CD4-positive, alpha-beta T cell treated with Interleukin-2 at 100 ng/mL for 4 hours (primary cell): ENCODE measurements at places on chromosomes 3 and 15.

GRCh38 chr15:72535911-72536310, 61.8 kb downstream of the ARIH1 start:
- DNase-seq = no peak

GRCh38 chr3:105328338-105328730, 38.4 kb upstream of the ALCAM start:
- no peak for DNase-seq

- no peak for DNase-seq
These were observed 24.7 kb downstream of the GOLGA6L2 start for GRCh38 chr15:23422099-23422945.

DNA sequence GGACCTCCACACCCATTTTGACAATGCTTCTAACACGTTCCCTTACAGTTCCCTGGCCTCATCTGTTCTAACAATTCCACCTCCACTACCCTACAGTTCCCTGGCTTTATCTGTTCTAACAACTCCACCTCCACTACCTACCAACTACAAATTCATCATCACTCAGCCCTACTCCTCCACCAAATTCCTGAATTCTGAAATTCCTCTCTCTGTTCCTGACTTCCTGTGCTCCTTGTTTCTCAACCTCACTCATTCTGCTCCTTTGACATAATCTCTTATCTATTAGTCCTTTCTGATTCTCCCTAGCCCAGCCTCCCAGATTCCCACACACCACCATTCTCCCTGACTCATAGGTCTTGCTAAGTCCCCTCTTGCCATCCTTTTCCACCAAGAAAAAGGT, 22.5 kb downstream of the UPK1B start:
- no peak for DNase-seq

DNA sequence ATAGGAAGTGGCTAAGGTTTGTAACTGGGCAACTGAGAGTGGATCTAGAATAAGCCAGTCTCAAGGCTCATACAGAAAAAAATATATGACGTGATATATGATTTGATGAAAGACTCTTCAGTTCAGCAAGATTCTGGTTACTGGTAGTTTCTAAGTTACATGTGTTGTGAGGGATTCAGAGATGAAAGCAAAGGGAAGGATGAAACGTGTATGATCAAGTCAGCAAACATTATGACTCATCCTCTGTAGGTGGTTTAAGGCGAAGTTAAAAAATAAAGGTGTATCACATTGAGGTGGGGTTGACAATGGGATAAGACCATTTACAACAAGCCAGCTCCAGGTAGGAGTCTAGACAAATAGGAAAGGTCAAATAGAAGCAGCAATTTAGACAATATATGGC, 16.2 kb downstream of the TERC start:
- DNase-seq = peak; percentile 17

DNA sequence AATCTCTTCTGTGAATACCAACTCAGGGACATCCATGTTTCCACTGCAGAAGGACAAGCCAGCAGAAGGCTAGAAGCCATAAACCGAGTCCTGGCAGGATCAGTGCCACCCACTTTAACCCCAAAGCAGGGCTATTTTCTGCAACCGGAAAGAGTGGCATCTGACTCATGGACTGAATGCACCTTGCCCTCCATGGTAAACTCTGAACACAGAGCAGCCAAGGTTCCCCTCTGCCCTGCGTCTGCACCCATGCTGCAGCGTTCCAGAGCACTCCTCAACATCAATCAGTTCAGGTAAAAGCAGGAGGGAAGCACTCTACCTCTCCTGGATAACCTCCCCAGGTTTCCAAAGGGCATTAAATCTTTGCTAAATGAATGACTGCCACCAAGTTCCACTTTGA, 801 bp upstream of the NGRN start:
- peak; percentile 36 for DNase-seq

- no peak for DNase-seq
These were observed 33.9 kb downstream of the IQSEC1 start for GRCh38 chr3:13039213-13039896.

DNA sequence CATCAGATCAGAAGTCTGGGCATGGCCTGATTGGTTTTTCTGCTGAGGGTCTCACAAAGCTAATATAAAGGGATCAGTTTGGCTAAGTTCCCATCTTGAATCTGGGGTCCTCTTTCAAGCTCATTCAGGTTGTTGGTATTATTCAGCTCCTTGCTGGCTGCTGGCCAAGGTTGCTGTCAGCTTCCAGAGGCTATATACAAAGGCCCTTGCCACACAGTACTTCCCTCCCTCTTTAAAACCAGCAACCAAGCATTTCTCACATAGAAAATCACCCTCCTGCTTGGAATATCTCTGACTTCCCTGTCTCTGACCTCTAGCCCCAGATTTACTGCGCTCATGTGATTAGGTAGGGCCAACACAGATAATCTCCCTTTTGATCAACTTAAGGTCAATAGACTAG, 442.9 kb downstream of the ERC2 start:
- DNase-seq = no peak

GRCh38 chr15:35381328-35381727, 164.6 kb downstream of the DPH6 start:
- no peak for DNase-seq

GRCh38 chr15:91022075-91022831, at the start of gene VPS33B:
TSS of gene VPS33B (minus strand) at chr15:91022594. CDS start at chr15:91022249, 345 bp downstream.
- DNase-seq = peak; percentile 89

- DNase-seq = no peak
These were observed 31.9 kb downstream of the ITGA11 start for GRCh38 chr15:68400066-68400456.

- no peak for DNase-seq
These were observed 211.7 kb upstream of the UBE2E1 start for GRCh38 chr3:23594066-23594465.

- DNase-seq = no peak
These were observed 179.9 kb upstream of the THBS1 start for GRCh38 chr15:39400821-39401550.

GRCh38 chr15:30919877-30920550, 16.3 kb downstream of the FAN1 start:
- no peak for DNase-seq

DNA sequence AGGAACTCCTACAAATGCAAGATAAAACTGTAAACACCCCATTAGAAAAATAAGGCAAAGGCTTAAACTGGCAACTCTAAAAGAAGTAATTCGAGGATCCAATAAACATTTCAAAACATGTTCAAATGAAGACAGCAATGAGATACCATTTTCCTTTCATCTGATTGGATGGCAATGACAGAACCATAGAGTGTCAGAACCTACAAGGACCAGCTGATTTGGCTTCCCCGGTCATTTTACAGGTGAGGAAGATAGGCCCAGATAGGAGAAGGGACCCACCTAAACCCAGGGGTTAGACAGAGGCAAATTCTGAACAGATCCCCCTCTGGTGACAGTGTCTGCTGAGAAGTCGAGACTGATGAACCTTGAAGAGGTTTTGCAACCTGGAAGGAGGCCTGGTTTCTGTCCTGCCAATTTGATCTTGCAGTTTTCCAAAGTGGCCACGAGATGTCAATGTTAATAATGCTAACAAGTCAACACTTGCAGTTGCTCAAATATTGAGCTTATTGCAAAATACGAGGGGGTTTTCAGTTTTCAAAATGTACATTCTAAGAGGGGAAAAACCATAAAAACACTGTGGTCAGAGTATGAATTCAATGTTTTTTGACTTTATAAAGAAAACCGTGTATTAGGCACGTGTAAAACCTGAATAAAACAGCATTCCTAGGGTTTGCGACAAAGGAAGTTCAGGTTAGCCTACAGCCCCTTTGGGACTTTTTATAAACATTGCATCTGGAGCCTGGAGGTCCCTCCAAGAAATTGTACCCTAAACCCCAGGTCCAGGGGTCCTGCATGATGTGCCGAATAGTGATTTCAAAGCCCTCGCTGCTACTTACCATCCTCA, 21.5 kb downstream of the CFAP161 start:
- DNase-seq = peak; percentile 29

DNA sequence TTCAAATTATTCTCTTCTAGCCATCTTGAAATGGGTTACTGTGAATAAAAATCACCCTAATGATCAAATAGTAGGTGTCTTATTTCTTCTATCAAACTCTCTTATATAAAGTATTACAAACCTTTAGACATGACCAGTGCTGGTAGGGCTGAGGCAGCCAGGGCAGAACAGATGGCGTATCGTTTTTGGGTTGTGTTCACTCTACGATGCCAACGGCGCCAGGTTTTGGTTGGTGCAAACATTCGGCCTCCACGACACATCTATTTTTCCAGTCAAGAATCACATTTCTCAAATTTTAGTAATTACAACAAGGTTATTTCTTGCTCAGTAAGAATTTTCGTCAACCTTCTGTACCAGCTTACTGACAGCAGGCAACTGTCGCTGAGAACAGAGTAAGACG, 2.2 kb downstream of the RPL4 start:
- no peak for DNase-seq

GRCh38 chr3:56456117-56456516, 12.2 kb downstream of the ERC2 start:
- DNase-seq = no peak

GRCh38 chr15:38650936-38651327, 86.3 kb upstream of the RASGRP1 start:
- DNase-seq = no peak

- no peak for DNase-seq
These were observed 8.6 kb downstream of the GPX1 start for GRCh38 chr3:49349348-49350114.

GRCh38 chr15:57017024-57017423, 98.6 kb downstream of the TCF12 start:
- no peak for DNase-seq

- DNase-seq = no peak
These were observed 272.5 kb downstream of the TBC1D5 start for GRCh38 chr3:17469954-17470353.

DNA sequence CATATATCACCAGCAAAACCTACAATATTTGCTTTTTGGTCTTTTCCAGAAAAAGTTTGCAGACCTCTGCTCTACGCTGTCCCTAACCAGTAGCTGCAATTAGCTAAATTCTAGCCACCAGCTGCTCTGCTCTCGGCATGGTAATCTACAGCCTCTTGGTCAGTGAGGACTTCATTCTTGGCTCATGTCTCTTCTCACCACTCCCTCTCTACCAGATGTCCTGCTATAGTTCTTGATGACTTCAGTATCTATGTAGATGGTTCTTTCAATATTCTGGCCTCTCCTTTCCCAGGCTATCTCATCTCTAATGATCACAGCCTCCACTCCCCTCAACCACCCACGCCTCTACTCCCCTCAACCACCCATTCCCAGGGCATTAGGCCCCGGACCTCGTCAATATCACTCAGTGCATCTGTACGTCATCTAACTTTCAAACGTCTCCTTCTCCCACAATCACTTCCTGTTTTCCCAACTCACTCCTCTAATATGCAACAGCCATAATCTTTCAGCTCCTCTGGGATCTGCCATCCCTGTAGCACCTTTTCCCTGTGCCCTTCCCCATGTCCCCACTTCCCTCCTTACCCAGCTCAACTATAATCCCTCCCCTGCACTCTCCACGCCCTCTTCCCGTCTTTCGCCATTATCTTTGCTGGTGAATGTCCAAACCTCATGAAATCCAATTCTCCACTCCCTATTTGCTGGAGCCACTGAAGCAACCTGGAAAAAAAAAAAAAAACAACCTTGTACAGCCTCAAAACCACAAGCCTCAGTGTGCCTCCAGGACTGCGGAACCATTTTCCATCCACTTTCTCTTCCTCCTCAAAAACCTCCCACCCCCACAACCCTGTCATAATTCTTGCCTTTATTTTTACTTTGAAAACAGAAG, 429.4 kb upstream of the PROK2 start:
- DNase-seq = no peak

GRCh38 chr3:127483005-127483641, 107.4 kb downstream of the TPRA1 start:
- DNase-seq = no peak

DNA sequence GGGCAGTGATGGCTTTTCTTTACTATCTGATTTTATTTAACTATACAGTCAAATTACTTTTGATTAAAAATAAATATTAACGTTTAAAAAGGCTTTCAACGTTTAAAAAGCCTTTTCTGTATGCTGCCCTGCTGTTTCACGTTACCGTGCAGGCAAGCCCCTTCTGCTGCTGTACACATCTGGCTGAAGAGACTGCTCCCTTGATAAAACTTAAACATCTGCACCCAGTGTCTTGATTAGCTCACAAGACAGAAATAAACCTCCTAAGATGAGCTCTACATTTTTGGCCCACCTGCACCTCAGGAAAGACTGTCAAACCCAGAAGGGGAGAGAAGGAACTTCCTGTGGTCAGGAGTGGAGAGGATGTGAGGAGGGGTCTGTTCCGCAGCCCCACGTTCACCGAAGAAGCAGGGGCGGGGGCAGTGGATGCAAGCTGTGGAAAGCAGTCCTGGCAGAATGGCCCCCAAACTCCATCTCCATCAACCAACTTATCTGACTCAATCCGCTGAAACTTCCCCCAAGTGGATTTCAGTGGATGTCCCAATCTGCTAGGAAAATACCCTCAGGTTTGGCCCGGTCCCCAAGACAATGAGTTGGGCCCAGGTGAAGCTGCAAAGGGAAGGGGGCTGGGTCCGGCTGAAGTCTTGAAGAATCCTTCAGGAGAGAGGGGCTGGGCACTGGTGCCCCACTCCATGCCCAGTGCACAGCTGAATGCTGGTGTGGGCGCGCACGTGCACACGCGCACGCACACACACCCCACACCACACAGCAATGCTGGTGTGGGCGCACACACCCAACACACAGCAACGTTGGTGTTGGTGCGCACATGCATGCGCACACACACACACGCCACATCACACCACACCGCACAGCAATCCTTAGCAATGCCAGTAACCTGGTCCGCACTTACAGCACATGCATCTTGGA, 88.6 kb downstream of the LRIG1 start:
- DNase-seq = no peak

GRCh38 chr3:46162975-46163555, 45.0 kb downstream of the CCR1 start:
- no peak for DNase-seq

DNA sequence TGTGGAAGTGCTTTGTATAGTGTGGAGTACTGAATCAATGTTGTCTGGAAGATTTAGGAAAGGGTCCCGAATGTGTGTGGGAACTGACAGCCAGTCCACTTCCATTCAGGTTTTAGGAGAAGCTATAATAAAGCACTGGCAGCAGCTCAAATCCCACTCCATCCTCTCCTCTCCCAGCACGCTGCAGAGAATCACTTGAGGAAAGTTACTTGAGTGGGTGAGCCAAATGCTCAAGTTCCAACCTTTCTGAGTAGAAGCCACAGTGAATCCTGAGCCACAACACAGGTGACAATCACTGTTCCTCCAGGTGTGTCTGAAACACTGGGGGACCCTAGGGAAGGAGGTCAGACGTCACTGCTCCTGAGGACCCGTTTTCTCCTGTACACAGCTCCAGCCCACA, 106.5 kb downstream of the TIGIT start:
- DNase-seq = no peak
